ENCODE measurements at places on chromosomes 1 and 21.

- DNase-seq: no peak
Observed at GRCh38 chr1:74464037-74464436, 48.4 kb downstream of the LRRC53 start.

- DNase-seq: no peak
Observed at GRCh38 chr1:178530037-178530402, 17.1 kb downstream of the TEX35 start.

DNA sequence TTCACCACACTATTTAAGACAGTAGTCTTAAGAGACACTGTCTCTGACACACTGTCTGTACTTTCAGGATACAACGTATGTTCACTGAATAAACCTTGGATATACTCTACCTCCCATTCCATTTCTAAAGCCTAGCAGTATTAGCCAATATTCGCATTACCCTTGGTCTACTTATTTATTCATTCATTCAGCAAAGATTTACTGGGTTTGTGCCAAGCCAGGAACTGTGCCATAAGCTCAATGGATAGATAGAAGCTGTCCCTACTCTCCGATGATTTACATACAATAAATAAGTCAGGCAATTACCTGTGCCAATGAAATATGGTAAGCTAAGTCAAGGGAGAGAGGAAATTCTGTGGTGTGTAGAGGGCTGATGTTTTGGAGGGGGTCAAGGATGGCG is 195.2 kb upstream of the RAB4A start:
- no peak for DNase-seq

DNA sequence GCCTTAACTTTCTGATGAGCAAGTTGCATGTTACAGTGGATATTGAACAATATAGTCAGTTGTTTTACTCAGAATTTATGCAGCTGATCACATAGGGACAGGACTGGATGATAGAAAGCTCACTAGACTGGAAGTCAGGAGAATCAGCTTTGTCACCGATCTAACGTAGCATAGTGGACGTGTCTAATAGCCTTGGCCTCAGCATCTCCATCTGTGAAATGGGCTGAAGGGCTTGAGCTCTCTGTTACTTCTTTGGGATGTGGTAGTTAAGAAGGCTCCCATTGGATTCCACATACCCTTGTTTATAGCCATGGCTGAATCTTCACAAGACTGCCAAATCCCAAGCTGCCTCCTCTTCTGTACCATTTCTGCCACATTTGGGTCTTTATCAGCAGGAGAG is 190.6 kb downstream of the GRIK1 start:
- no peak for DNase-seq

DNA sequence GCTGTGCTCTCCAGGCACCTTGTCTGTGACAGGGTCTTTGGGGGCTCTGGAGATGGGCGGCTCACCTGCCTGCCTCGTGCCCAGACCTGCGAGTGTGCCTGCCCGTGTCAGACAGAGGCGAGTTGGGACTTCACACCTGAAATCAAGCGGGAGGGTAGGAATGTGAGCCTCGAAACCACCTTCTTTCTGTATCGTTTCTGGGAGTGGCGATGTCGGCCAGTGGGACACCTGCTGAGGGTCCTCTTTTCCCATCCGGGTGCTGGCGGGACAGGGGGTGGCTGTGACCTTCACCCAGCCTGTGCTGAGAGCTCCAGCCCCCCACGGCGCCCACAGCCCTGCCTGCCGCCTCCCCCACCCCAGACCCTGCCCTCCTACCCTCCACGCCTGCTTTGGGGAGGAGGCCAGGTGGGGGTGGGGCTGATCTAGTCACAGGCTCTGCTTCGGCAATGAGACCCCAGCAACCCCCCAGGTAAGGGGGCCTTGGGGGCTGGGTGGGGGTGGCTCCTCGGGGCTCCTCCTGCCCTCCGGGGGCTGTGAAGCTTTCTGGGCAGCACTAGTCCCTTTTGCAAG is 15.6 kb upstream of the FAAP20 start:
- peak; percentile 19 for DNase-seq

DNA sequence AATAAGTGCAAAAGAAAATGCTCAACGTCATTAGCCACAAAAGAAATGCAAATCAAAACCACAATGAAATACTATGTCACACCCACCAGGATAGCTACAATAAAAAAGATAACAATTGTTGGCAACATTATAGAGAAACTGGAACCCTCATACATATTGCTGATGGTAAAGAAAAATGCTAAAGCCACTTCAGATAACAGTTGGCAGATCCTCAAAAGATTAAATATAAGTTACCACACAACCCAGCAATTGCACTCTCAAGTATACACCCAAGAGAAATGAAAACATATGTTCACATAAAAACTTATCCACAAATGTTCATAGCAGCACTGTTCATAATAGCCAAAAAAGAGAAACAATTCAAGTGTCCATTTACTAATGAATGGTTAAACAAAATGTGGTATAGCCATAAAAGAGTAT is 20.7 kb downstream of the TRIM33 start:
- DNase-seq: no peak

GRCh38 chr21:27426196-27426595 is 459.3 kb upstream of the ADAMTS5 start:
- no peak for DNase-seq

DNA sequence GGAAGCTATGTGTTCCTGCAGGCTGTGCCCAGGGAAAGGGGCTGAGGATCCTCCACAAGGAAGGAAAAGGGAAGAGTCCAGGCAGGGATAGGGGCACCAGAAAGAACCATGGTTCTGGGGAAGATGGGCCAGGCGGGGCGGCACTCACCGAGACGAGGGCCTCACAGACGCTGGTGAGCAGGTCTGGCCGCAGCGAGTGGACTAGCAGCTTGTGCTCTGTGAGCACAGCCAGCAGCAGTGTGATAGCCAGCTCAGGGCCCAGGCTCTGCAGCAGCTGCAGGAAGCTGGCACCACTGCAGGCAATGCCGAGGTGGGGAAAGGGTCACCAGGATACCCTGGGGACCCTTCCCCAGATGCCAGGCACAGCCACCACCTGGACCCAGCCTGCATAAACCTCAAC is 5.8 kb downstream of the DENND4B start:
- DNase-seq: no peak

DNA sequence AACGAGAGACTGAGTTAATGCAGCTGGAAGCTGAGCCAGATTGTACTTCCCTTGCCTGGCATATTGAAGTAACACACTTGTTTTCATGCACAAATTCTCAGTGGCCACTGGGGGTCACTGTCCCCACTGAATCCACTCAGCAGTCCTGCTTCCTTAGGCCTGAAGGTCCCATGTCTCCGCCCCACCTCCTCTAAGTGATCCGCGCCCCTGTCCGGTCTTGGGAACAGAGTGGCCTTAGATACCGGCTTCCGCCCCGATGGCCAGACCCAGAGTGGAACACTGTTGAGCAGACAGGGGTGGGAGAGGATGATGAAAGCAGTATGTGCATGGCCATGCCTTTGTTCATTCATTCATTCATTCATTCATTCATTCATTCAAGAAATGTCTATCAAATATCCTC is 34.8 kb downstream of the CHAF1B start:
- peak; percentile 60 for DNase-seq

DNA sequence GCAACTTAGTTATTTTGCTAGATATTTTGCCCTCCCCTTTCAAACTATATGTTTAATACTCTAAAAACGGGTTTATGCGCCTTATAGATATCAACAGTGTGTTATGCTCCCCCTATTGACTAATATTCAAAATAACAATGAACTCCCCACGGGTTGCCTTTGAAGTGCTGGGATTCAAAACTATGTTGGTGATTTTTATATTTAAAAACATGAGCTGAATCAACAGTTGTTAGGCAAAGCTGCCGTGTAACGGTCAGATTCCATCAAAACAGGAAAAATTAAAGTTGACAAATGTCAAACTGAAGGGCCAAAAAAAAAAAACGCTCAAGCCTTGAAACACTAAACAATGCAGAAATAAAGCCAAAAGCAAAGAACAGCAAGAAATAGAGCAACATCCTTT is 2.5 kb downstream of the TGFBR3 start:
- no peak for DNase-seq

DNA sequence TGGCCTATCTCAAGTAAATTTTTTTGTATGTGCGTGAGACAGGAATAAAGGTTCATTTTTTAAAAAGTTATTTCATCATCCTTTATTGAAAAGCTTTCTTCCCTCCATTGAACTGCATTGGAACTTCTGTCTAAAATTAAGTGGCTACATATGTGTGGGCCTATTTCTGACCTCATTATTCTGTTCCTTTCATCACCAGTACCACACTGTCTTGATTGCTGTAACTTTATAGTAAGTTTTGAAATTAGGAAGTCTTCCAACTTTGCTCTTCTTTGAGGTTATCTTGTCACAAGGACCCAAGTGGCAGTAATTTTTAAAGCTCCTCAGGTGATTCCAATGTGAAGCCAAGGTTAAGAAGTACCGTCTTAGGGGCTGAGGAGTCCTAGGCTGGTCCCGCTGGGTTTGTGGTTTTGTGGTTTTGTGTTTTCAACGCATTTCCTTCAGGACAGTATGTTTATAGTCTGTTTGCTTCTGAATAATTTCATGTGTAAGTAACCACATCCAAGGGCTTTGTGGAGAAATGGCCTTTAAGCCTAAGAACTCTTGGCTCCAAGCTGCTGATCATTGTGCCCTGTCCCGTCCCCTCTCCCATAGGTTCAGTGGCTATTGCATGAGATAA is 12.4 kb upstream of the SCAF4 start:
- DNase-seq: no peak

- DNase-seq: no peak
Observed at GRCh38 chr1:217856342-217857034, 225.3 kb downstream of the SPATA17 start.

GRCh38 chr1:113205980-113206766 is 133.2 kb downstream of the LRIG2 start:
- no peak for DNase-seq

DNA sequence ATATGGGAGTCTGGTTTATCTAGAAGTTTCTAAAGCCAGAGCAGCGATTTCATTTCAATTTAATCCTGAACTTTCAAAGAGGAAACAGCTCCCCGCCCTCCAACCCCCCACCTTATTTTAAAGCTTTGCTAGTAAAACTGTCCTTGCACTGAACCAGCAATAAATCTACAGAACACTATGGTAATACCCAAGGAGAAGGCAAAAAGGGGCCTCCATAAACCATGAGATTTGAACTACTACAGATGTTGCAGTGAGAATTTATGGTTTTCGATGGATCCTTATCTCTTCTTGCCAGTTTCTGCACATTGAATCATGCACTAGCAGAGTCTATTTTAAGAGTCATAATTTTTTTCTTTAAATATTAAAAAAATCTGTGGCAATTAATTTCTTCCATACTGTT is 64.8 kb upstream of the BEND5 start:
- DNase-seq: no peak

DNA sequence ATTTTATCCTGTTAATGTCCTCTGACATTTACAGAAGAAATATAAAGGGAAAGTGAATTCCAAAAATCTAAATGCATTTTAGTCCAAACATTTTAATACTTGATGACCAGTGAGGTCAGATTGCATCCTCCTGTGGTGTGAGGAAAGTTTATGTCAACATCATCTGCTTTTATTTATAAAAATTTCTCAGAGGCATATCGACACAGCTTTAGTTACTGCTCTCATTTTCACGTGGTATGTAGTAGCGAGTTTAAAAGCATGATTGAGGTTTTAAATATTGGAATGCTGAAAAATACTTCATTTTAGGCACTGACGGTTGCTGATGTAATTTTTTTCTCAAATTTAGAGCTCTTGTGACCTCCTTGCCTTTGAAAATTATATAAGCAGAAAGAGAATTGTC is 234.8 kb downstream of the HMCN1 start:
- no peak for DNase-seq

DNA sequence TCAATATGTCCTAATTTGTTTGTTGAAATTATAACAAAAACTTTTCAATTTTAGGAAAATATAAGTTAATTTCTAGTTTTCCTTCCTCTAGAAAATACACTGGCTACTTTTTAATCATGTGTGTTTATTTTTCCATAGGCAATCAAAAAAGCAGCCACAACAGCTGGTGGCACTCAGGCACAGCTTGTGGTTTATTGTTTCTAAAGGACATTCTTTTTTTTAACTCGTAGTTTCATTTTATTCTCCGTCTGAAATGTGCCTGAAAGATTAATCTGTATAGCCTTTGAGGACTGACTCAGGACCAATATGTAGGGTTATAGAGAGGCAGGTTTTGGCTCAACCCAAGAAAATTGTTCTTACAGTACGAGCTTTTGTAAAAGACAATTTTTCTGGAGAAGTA is 20.7 kb upstream of the STX12 start:
- DNase-seq: no peak

GRCh38 chr1:218350035-218350525 is 4.9 kb downstream of the TGFB2 start:
- DNase-seq: no peak

DNA sequence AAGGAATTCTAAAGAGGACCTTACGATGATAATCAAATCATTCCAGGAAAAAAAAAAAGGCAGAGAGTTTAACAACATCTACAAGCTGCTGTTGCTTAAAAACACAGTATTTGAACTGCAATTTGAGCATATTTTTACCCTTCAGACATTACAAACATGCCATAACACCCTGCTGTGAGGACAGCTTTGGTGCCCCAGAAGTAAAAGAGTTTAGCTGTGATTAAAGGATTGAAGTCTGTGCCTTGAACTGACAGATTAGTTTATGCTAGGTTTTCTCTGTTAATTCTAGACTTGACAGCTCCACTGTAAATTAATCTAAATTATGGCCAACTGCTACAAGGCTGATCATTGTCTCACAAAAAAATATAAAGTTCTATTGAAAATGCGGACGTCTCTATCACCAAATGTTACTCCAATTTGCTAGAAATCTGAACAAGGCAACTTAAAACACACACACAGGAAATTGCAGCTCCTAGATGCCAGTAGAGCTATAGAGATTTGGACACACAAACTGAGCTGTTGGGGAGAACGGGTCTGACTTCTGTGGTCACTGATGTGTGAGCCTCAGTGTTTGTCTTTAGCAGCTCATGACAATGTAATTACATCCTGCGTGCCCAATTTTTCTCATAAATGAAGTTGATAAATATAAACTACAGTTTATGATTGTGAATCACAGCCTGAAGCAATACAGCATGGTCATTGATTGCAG is 217.9 kb downstream of the NTNG1 start:
- no peak for DNase-seq

DNA sequence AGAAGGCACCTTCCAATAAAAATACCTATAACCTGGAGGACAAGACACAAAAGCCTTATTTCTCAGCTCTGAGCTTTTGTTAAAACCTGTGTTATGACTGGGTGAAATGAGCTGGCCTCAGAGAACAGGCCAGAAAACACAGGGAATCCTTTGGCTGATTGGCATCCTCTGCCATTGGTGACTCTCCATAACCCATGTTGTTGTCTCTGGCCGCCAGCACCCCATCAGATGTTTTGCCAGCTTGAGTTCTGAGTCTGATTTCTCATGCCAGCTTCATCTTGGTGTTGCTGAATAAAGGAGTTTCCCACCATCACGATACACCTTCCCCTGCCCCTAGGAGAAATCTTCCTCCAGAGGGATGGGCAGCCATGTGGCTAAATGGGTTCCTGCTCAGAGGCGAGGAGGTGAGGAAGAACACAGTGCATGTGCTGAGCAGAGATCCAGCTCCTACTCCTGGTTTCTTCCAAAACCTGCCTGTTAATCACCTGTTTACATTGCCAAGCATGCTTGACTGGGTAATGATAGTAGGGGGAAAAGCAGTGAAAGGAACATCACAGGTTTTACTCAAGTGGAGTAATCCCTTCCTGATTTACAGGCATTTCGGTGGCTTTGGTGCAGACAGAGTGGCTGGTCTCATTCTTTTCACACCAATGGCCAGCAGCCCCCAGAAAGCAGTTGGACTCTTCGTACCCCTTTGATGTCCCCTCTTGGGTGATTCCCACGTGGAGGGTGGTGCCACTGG is 109.8 kb downstream of the ROR1 start:
- DNase-seq: no peak

- DNase-seq: no peak
Observed at GRCh38 chr1:244897476-244898254, 33.3 kb upstream of the HNRNPU start.

Data from activated CD8-positive, alpha-beta T cell treated with anti-CD3 and anti-CD28 coated beads, Interleukin-2, amount 10 ng/mL, durations not matched to agents 7 days and 5 days (primary cell).